ENCODE measurements at places on chromosomes 4 and X. TPM values are rescaled to one million over a fixed set of nuclear protein-coding genes. Genes with fewer than 3 reads are reported as not detected.

- peaks cover 9% of the 10 kb centered on the region for H3K4me1 ChIP-seq
- H3K4me3 ChIP-seq, result no peak overlapping the region
- H3K36me3 ChIP-seq, result peaks cover 4% of the 10 kb centered on the region
- no peak for DNase-seq
These were observed 161.9 kb downstream of the RELL1 start for GRCh38 chr4:37524267-37524666.

- peaks cover 6% of the 10 kb centered on the region for H3K36me3 ChIP-seq
- no peaks in the 10 kb centered on the region for H3K4me1 ChIP-seq
- no peak overlapping the region for H3K27ac ChIP-seq
- no peaks in the 10 kb centered on the region for H3K27me3 ChIP-seq
- no peak for DNase-seq
- H3K4me3 ChIP-seq, result no peak overlapping the region
These were observed 64.3 kb downstream of the MSN start for GRCh38 chrX:65731684-65732289.

DNA sequence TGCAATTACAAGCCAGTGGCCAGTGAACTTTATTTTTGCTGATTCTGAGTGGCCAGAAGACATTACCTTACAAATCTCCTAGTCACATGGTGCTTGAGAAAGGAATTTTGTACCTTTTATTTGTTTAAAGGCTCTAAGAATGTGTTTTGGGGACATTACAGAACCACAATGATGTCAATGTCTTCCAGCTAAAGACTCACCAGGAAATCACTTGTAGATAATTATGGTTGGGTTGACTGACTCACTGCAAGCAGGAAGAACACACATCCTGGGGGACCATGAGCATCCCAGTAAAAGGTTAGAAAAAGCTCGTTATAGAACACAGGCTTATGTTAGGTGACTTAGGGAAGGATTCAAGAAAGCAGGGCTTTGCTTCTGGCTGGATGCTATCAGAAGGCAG, 119.4 kb upstream of the FAM9B start:
- H3K36me3 ChIP-seq, result no peaks in the 10 kb centered on the region
- H3K27me3 ChIP-seq, result no peaks in the 10 kb centered on the region
- H3K27ac ChIP-seq, result no peak overlapping the region
- peaks cover 6% of the 10 kb centered on the region for H3K4me1 ChIP-seq

DNA sequence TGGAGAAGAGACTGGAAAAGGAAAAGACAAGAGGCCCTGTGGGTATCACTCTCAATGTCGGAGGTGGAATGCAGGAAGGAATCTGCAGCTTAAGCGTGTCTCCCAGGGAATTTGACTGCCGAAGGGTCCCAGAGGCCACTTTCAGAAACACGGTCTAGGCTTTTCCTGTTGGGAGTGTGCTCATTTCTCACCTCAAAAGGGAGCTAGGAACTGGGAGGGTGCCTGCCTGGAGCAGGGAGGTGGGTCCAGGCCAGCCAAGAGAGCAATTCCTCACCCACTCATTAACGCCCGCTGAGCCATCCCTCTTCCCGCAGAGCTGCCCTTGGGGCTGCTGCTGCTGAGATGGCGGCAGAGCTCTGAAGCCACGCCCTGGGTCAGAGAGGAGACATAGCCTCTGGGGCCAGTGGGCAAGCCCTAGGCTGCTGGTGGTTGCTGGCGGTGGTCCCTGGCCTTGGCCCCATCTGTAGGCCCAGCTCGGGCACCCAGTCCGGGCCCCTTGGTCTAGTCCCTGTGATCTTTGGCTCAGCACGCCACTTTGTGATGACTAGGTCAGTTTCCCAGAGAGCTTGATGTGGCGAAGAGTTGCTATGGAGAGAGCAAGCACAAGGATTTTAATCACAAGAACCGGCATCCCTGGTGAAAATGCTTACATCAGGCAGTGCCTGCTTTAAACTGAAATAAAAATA, 4.1 kb downstream of the ZNF185 start:
- no peak for DNase-seq
- peaks cover 2% of the 10 kb centered on the region for H3K4me1 ChIP-seq
- H3K36me3 ChIP-seq, result no peaks in the 10 kb centered on the region
- H3K4me3 ChIP-seq, result peak overlapping the region; percentile 53

- H3K27me3 ChIP-seq, result no peaks in the 10 kb centered on the region
- no peak overlapping the region for H3K27ac ChIP-seq
- H3K4me1 ChIP-seq, result no peaks in the 10 kb centered on the region
These were observed 58.0 kb downstream of the TAB3 start for GRCh38 chrX:30831082-30831481.

DNA sequence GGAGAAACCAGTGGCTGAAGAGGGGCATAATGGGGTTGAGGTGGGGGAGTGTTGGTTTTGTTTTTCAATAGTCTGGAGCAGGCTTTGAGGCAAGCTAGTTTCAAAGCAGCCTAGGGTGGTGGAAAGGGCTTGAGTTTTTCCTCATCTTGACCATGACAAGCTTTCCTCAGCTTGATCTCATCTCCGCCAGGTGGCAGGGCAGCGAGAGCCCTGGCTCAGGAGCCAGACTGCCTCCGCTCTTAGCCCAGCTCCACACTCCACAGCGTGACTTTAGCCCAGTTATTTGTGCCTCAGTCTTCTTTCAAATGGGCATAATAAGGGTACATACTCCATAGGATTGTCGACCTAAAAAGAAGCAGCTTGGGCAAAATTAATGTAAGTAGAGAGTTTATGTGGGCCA, 29.9 kb upstream of the SOWAHD start:
- no peak for DNase-seq
- H3K4me3 ChIP-seq, result no peak overlapping the region
- H3K4me1 ChIP-seq, result peaks cover 5% of the 10 kb centered on the region
- H3K27ac ChIP-seq, result no peak overlapping the region
- no peaks in the 10 kb centered on the region for H3K36me3 ChIP-seq

DNA sequence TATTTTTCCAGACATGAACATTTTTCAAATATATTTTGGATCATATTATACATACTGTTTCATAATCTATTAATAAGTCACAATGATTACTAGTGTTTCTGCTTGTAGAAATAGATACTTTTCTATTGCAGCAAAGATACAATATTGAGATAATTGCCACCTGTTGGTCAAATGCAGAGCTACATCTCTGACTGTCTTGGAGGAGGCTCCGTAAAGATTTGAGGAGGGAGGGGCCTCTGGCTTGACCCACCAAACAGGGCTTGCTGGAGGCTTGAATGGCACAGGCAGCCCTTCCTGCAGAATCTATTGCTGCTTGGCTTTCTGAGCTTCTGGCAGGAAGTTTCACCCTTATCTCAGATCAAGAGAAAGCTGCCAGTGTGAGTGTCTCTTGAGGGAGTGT, 99.3 kb upstream of the ARMCX2 start:
- H3K36me3 ChIP-seq, result no peaks in the 10 kb centered on the region
- H3K27ac ChIP-seq, result no peak overlapping the region
- peaks cover 14% of the 10 kb centered on the region for H3K27me3 ChIP-seq
- no peak for DNase-seq
- no peak overlapping the region for H3K4me3 ChIP-seq

- H3K4me3 ChIP-seq, result no peak overlapping the region
- peaks cover 19% of the 10 kb centered on the region for H3K27me3 ChIP-seq
- no peaks in the 10 kb centered on the region for H3K36me3 ChIP-seq
- no peak for DNase-seq
- no peak overlapping the region for H3K27ac ChIP-seq
- peaks cover 12% of the 10 kb centered on the region for H3K4me1 ChIP-seq
These were observed 6.4 kb upstream of the DCUN1D4 start for GRCh38 chr4:51836549-51836948.

DNA sequence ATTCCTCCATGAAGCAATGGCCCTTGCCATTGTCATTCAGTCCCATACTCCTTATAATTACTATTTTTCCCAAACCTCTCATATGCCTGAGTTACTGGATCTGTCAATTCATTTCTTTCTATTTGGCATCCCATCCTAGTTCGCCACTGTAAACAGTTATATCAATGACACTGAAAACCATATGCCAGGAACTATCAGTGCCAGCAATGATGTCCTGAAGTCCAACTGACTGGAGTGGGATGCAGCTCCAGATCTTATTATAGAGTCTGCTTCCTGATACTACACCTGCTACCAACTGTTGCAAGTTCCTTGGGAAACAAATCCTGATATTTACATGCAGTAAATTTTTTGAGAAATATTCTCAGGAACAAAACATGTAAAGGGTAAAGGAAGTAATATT, 27.0 kb upstream of the BANK1 start:
- no peaks in the 10 kb centered on the region for H3K36me3 ChIP-seq
- H3K4me3 ChIP-seq, result no peak overlapping the region
- H3K27me3 ChIP-seq, result no peaks in the 10 kb centered on the region
- H3K27ac ChIP-seq, result no peak overlapping the region
- H3K4me1 ChIP-seq, result peaks cover 12% of the 10 kb centered on the region

DNA sequence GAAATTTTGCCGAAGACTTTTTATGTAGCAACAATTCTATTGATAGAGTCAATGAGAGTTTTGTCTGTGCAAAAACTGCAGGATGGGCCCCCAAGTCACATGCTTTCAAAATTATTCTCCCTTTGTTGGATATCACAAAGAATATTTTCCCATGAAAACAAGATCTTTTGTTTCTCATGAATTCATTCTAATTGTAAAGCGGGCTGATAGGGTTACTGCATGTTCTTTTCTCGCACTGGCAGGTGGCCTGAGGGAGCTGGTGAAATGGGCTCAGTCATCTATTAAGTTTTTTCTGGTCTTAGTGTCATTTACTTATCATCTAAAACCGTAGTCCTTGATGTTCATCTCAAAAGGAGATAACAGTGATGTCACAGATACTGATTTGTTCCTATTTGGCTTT, 44.2 kb downstream of the MID1IP1 start:
- no peaks in the 10 kb centered on the region for H3K36me3 ChIP-seq
- no peak overlapping the region for H3K27ac ChIP-seq
- no peak overlapping the region for H3K4me3 ChIP-seq
- H3K27me3 ChIP-seq, result no peaks in the 10 kb centered on the region

DNA sequence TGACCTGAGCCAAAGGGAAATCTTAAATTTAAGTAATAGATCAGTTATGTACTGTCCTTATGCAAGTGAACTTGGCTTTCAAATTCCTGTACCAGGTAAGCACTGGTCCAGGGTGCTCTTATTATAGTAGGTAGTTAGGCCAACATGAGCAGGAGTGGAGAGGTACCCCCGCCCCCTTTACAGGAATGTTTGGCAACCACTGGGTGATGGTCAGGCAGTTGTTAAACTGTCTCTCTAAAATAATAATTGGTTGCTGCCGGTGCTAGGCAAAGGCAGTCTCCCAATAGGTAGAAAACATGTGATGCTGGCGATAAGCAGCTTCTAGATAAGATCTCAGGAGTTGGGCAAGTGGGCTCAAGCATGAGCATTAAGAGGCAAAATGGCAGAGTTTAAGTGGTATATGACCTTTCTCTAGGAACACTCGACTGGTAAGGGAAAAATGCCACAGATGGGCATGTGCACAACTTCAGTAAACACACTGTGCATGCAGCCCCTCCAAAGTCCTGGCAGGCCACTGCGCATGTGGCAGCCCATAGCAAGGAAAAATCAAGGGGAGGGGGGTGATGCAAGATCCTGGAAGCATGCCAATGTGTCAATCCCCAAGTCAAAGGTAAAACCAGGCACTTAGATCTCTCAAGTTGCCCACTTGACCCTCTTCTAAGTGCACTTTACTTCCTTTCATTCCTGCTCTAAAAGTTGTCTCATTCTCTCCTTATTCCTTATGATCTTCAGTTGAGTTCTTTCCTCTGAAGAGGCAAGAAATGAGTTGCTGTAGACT, 1239.7 kb downstream of the C4orf33 start:
- no peak for DNase-seq
- H3K27ac ChIP-seq, result no peak overlapping the region
- no peak overlapping the region for H3K4me3 ChIP-seq
- H3K36me3 ChIP-seq, result no peaks in the 10 kb centered on the region
- no peaks in the 10 kb centered on the region for H3K27me3 ChIP-seq

The FAM236A gene
- not detected for total RNA-seq
